ENCODE measurements at places on chromosomes 3 and 15.

- no peak for DNase-seq
These were observed 633 bp downstream of the IGSF10 start for GRCh38 chr3:151460228-151460627.

GRCh38 chr3:159030886-159031679, 229.2 kb downstream of the MFSD1 start:
- DNase-seq, result no peak

- no peak for DNase-seq
These were observed 17.2 kb downstream of the QRICH1 start for GRCh38 chr3:49076646-49077045.

DNA sequence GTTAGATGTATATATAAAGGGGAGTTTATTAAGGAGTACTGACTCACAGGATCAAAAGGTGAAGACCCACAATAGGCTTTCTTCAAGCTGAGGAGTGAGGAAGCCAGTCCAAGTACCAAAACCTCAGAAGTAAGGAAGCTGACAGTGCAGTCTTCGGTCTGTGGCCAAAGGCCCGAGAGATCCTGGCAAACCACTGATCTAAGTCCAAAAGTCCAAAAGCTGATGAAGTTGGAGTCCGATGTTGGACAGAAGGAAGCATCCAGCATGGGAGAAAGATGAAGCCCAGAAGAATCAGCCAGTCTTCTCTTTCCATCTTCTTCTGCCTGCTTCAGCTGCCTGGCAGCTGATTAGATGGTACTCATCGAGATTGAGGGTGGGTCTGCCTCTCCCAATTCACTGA, 107.5 kb downstream of the BCHE start:
- no peak for DNase-seq

GRCh38 chr3:107438671-107439070, 61.4 kb downstream of the CCDC54 start:
- no peak for DNase-seq

GRCh38 chr3:141875893-141876380, 506 bp upstream of the ATP1B3 start:
- DNase-seq, result no peak

DNA sequence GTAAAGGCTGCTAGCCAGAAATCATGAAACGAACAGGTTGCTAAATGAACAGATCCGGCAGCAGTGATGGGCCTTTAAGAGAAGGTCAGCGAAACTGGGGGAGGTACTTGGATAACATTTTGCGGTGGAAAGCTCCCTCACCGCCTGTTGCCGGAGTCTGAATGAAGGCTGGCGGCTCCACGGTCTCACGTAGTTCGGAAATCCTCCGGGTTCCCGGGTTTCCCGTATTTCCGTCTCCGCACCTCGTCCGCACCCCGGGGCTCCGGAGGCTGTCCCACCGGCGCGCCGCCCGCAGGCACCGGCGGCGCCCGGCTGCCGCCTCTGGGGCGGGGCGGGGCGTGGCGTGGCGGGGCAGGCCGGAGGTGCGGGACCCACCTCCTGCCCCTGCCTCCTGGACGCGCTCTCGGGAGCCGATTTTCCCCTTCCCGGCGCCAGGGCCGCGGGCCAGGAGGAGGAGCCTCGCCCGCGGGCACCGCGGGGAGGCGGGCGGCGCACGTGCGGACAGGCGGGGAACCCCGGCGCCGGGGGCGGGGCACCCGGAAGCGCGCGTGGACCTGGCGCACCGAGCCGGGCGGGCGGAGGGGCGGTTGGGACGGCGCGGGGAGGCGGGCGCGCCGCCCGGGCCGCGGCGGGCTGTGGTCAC, at the start of gene ZDHHC23:
Gene ZDHHC23, plus strand, starts transcription at position 642 of the 643 bp plus-strand sequence. CDS start 790 bp downstream, outside the sequence.
- peak; percentile 71 for DNase-seq

DNA sequence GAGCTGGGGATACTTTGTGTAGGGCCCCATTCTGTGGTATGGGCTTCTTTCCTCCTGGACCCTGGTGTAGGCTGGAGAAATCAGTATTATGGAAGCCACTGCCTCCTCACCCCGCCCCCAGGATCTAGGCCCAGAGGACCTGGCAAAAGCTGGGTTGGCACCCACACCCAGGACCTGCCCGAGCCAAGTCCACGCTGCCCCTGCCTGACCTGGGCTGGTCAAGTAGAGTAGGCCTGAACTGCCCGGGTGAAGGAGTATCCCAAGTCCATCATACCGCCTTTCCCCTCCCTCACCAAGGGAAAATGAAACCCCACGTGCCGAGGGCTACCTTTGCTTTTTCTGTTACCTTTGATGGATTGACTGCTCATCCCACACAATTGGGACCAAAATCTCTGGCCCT, 37.7 kb upstream of the TRAK1 start:
- DNase-seq, result no peak

- DNase-seq, result no peak
These were observed 145.4 kb upstream of the SLC24A5 start for GRCh38 chr15:47975427-47975826.

DNA sequence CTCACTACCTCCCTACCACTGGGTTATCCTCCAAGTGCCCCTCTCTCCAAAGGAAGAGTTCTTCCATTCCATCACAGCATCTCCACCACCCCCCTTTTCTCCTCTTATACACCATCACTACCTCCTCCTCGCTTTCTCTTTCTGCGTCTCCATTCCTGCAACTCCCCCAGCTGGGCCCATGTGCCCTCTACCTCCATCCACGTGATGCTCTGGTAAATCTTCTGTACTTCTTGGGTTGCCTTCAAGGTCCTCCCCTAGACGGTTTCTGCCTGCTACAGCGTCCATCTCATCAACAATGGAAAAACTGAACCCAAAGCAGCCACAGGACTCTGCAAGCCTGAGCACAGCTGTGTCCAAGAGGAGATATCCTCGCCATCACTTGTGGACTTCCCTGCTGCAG, 129.5 kb upstream of the SLCO3A1 start:
- DNase-seq, result no peak

GRCh38 chr3:69014022-69014580, 617 bp upstream of the EOGT start:
- DNase-seq, result no peak

DNA sequence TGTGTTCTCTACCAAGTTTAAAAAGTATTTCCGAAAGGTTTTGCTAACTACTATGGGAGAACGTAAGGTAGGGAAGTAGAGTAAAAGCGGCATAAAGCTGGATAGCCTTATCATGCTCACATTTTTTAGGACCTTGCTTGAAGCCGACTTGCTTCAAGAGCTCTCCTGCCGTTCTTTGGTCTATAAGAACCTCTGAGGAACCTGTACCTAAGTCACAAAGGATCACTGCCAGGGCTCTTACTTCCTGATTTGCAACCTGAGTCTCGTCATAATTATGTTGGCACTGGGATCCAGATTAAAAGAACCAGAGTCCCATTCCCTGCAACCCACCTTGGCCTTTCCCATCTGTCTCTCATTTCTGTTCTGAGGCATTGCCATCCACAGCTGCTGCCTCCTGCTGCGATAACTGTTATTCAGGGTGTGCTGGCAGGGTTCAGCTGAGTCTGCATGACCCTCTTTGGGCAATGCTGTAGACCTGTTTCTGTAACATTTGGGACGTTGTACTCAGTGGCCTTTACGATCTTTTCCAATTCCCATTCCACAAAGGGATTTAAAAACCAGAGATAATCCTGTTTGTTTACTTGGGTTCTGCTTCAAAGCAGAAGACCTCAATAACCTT, 131.0 kb upstream of the UMPS start:
- no peak for DNase-seq

DNA sequence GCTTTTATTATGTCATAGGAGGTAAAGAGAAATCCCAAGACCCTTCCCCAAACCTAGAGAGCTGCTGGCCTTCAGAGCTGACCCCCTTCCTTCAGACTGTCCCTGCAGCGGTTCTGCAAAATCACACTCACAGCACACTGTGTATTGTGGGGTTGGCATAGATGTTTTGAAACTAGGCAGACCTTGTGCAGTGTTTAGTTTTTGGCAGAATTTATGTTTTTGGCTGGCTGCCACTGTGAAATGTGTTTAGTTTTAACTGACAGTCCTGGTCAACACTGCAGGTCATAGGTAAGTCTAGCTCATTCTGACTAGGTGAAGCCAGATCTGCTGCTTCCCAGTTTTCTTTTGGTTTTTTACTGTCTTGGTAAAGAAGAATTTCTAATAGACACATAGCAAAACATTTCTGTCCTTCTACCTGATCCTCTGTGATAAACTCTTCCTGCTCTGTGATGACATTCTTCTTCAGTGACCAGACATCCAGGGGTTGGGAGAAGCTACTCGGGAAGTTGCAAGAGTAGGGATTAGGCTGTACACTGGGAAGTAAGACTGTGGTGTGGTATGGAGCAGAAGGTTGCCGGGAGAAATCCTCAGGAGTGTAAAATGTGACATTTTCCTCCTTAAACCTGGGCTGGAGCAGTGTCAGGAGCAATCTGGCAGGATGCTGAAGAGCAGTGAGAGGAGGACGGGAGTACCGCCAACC, 209.6 kb upstream of the MCTP2 start:
- DNase-seq, result no peak

DNA sequence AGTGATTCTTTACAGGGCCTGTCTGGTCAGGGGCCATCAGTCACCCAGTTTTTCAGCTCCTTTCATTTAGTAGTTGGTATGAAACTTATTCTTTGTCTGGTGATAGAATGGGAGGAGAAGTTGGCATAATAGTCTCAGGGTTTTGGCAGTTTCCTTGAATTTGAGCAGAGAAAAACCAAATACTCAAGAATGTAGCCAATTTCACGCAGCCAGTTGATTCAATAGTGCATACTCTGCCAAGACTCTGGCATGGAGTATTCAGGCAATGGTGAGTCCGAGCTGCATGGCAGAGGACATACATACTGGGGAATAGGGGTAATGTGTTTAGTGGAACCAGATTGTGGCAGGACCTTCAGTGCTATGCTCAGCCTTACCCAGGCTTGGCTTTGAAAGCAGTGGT, 118.3 kb downstream of the GALK2 start:
- DNase-seq, result no peak

DNA sequence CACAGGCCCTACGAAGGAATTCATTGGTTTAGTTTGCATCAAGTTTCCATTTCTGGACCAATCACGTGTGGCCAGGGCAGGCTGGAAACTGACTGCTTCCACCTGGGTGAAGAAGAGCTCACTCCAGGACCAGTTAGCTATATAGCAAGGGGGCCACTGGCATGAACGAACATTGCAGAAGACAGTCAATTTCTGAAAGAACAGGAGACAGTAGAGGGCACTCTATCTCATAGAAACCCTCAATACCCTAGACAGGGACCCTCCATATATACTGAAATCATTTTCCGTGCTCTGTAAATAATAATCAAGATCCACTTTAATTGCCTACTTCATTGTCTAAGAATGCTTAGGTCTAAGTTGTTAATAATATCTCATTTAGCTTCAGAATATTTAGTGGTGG, 215.6 kb downstream of the CADPS start:
- DNase-seq, result no peak

DNA sequence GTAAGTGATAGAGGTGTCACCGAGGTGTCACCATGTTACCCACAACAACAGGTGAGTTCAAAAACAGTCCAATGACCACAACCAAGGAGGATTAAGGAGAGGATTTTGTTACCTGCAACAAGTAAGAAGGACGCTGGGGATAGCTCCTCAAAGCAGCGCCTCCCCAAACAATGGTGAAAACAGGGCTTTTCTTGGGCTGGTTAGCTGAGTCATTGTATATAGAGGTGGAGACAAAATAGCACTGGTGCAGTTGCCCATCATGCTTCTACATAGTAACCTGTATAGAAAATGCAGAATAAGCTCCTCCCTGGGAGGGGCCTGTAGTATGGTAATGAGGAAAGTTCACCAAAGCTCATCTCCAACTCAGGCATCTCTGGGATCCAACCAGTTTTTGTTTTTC, 116.9 kb upstream of the EIF1B start:
- no peak for DNase-seq

DNA sequence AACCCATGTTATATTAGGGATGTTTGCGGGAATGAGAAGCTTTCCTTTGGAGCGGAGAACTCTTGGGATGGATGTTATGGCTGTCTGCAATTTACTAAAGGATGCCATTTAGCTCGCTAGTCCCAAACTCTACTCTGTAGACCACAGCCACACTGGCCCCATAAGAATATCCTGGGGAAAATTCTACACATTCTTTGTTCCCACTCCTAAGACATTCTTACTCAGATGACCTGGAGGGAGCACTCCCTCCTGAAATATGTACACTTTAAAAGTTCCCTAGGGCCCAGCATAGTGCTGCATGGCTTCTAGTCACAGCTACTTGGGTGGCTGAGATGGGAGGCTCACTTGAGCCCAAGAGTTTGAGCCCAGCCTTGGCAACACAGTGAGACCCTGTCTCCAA, 288.7 kb upstream of the RORA start:
- DNase-seq, result no peak

- peak; percentile 39 for DNase-seq
These were observed 127.2 kb downstream of the GHSR start for GRCh38 chr3:172321035-172321434.

- no peak for DNase-seq
These were observed 132.5 kb downstream of the APBA2 start for GRCh38 chr15:29018120-29018805.

- DNase-seq, result no peak
These were observed 125.4 kb upstream of the CPNE4 start for GRCh38 chr3:132160198-132160597.

DNA sequence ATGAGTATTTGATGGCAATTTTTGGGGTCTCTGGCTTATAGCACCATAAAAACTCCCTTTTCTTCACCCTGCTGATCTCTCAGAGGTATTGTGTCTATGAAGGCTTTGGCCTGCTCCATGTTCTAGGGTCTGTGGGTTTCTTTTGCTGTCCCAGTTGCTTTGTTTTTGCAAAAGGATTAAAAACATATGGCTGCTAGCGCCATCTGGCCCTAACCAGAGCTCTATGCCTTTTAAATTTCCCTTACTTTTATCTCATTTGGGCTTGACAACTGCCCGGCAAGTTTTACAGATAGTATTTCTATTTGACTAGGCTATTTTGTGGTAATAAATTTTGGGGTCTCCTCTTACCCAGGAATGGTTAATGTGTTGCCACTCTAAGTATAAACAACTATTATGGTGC, 6.4 kb upstream of the GHRL start:
- DNase-seq, result no peak

GRCh38 chr3:194282436-194283122, 68.5 kb downstream of the CPN2 start:
- no peak for DNase-seq

DNA sequence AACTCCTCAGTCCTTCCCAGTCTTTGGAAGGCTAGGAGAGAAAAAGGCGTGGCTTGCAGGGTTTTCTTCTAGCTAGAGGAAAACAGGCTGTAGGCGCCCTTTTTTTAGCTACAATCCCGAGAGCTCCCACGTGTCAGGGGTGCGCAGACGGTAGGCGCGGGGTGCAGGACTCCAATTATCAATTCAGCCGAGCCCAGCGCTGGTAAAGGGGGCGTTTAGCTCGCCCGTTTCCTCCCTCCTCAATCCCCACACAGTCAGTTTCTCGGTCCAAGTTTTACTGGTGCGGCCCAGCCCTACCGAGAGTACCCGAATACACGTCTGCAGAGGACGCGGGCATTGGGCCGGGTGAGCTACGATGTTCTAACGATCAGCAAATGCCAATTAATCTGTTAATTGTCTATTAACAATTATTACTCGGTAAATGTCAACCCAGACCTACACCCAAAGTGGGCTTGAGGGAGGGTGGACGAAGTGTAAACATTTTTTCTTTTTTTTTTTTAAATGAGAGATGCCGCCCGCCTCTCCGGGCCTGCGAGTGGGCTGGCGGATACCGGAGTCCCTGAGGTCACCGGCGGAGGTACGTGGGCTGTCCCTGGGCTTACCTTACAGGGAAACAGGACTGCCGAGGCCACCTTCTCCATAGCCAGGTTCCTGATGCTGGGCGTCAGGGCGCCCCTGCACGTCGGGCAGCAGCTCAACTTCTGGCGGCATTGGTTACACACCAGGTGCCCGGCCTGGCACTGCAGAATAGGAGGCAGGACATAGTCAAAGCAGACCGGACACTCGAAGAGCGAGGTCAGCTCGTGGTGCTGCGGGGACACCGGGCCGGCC, 923 bp downstream of the SIAH2 start:
- DNase-seq, result peak; percentile 42

Measured in GM12865 (cell line).